ENCODE measurements at places on chromosomes 6 and 20. TPM values are rescaled to one million over a fixed set of nuclear protein-coding genes. Genes with fewer than 3 reads are reported as not detected.

CYP21A2 gene
- 0.48 TPM for polyA plus RNA-seq

PPP1R14C gene
- 92.8 TPM for polyA plus RNA-seq

ZSCAN16 gene
- polyA plus RNA-seq: 2.9 TPM

PPIL4 gene
- 19.8 TPM for polyA plus RNA-seq

ANKEF1 gene
- 0.75 TPM for polyA plus RNA-seq

ANKS1A gene
- polyA plus RNA-seq: 11.5 TPM

MOXD1 gene
- polyA plus RNA-seq: 1.2 TPM

PHACTR1 gene
- polyA plus RNA-seq: 7.3 TPM

BCKDHB gene
- 10.9 TPM for polyA plus RNA-seq

PTCHD4 gene
- 0.09 TPM for polyA plus RNA-seq

F13A1 gene
- 9.4 TPM for polyA plus RNA-seq

LHFPL5 gene
- polyA plus RNA-seq: not detected

HRH3 gene
- polyA plus RNA-seq: not detected

PXMP4 gene
- polyA plus RNA-seq: 4.2 TPM

HLA-DRB5 gene
- polyA plus RNA-seq: 0.45 TPM

RAD21L1 gene
- not detected for polyA plus RNA-seq

PRKN gene
- polyA plus RNA-seq: 9.6 TPM

PIM1 gene
- 44.2 TPM for polyA plus RNA-seq

DEFB118 gene
- polyA plus RNA-seq: not detected

COL9A3 gene
- polyA plus RNA-seq: 13.0 TPM

EYA4 gene
- polyA plus RNA-seq: 4.3 TPM

COL19A1 gene
- 1.0 TPM for polyA plus RNA-seq

SGK2 gene
- 3.6 TPM for polyA plus RNA-seq
